ENCODE measurements at places on chromosomes 16 and 17. TPM values are rescaled to one million over a fixed set of nuclear protein-coding genes. Genes with fewer than 3 reads are reported as not detected.

VAT1L gene
- 1.1 TPM for total RNA-seq

GRCh38 chr17:34370376-34370996, 7.5 kb upstream of the CCL1 start:
- no peak overlapping the region for H3K27ac ChIP-seq
- no peaks in the 10 kb centered on the region for H3K36me3 ChIP-seq
- no peak for DNase-seq
- H3K27me3 ChIP-seq = no peaks in the 10 kb centered on the region
- no peak overlapping the region for H3K4me3 ChIP-seq

GRCh38 chr17:27481327-27481726, 25.1 kb downstream of the KSR1 start:
- H3K36me3 ChIP-seq = peaks cover 5% of the 10 kb centered on the region
- H3K27ac ChIP-seq = no peak overlapping the region
- no peak for DNase-seq
- H3K4me3 ChIP-seq = no peak overlapping the region

DNA sequence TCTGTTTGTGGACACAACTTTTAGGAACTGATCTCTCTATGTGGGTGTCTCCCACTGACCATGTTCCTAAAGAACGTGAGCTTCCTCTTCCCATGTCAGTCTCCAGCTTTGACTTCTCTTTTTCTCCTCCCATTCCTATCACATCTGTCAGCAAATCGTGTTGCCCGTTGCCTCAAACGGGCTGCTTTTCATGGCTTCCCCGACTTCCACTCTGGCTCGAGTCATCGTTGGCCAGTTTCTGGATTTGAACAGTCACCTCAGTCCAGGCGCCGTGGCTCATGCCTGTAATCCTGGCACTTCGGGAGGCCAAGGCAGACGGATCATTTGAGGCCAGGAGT, 5.4 kb downstream of the ABCC1 start:
- no peak overlapping the region for H3K4me3 ChIP-seq
- no peak overlapping the region for H3K27ac ChIP-seq
- H3K27me3 ChIP-seq = peaks cover 4% of the 10 kb centered on the region
- DNase-seq = no peak

DNA sequence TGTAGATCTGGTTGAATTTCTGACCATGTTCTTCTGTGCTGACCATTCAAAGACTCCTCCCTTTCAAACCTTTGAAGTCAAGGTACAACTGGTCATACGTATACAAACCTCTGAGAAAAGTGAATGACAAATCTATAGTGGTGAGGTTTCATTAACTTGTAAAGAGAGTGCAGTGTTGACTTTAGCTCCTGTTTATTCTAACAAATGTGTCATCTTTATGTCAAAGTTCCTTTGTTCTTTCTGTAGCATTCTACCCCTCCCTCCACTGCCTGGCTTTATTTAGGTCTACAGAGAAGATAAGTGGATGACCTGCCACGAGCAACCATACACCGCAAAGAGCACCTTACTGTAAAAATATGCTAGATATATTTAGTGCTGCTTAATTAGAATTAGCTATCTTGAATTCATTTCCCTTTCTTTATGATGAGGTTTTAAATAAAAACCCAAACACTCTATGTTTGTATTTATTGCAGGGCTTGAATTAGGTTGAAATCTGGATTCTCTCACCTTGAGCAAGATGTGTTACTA, 520.0 kb upstream of the CDH11 start:
- DNase-seq = no peak
- H3K27ac ChIP-seq = no peak overlapping the region
- no peaks in the 10 kb centered on the region for H3K36me3 ChIP-seq
- no peaks in the 10 kb centered on the region for H3K4me1 ChIP-seq

DNA sequence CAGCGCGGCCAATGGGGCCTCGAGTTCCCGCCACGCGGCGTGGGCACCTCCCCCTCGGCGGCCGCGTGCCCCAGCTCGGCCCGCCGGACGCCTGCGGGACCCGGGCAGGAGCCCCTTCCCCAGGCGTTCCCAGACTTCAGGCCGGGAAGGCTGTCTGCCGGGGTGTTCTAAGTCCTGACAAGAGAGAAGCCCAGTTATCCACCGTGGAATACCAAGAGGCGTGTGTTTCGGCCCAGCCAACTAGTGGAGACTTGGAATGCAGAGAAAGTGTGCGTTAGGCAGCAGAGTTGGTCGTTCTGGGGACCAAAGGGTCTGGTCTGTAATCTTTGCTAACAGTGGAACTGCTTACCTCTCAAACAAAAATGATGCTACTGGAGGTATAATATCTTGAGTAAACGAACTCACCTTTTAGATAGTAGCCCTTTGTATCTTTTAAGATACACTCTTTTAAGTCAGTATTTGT, 251 bp upstream of the HSF5 start:
- H3K4me3 ChIP-seq = no peak overlapping the region
- H3K27me3 ChIP-seq = no peaks in the 10 kb centered on the region
- peaks cover 14% of the 10 kb centered on the region for H3K36me3 ChIP-seq
- H3K27ac ChIP-seq = no peak overlapping the region
- DNase-seq = no peak
- H3K4me1 ChIP-seq = no peaks in the 10 kb centered on the region

TRIM72 gene
- 0.18 TPM for total RNA-seq

GRCh38 chr17:41419716-41420115, 4.7 kb downstream of the KRT37 start:
- no peak overlapping the region for H3K4me3 ChIP-seq
- H3K27me3 ChIP-seq = peaks cover 1% of the 10 kb centered on the region
- H3K4me1 ChIP-seq = no peaks in the 10 kb centered on the region
- DNase-seq = no peak

CDH5 gene
- 1,308 TPM for total RNA-seq

DNA sequence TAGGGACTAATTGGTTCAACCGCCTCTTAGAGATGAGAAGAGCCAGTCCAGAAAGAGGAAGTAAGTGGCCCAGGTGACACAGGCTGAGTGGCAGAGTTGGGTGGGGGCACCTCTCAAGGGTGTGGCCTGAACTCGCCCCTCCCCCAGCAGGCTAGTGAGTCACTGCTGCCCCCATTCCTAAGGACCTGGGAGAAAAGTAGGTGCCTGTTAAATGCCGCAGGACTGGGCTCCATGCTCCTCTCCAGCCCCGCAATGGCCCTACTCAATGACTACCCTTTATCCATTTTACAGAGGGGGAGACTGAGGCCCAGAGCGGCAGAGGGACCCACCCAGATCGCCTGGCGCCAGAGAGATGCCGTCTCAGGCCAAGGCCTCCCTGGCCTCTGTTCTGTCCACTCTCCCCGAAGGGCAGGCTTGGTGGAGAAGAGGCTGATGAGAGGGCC, 8.1 kb downstream of the TMEM235 start:
- DNase-seq = no peak
- peaks cover 16% of the 10 kb centered on the region for H3K27me3 ChIP-seq
- H3K36me3 ChIP-seq = peaks cover 23% of the 10 kb centered on the region
- H3K4me3 ChIP-seq = no peak overlapping the region

KRT28 gene
- not detected for total RNA-seq
